ENCODE measurements at places on chromosomes 5 and 9.

GRCh38 chr5:74052441-74053221 is 426.6 kb downstream of the ARHGEF28 start:
- no peak for DNase-seq

- no peak for DNase-seq
Measured at GRCh38 chr5:132464156-132464939, 26.2 kb downstream of the IRF1 start.

- DNase-seq: no peak
Measured at GRCh38 chr5:176787676-176788075, 22.7 kb upstream of the UNC5A start.

- peak; percentile 81 for DNase-seq
Measured at GRCh38 chr5:151157426-151158286, at the start of gene ANXA6. ANXA6 (minus strand) TSS chr5:151157779; CDS start chr5:151147901, 9,878 bp downstream.

- DNase-seq: no peak
Measured at GRCh38 chr5:179817470-179817840, 3.2 kb upstream of the SQSTM1 start.

GRCh38 chr5:60992871-60993270 is 47.9 kb downstream of the NDUFAF2 start:
- no peak for DNase-seq

DNA sequence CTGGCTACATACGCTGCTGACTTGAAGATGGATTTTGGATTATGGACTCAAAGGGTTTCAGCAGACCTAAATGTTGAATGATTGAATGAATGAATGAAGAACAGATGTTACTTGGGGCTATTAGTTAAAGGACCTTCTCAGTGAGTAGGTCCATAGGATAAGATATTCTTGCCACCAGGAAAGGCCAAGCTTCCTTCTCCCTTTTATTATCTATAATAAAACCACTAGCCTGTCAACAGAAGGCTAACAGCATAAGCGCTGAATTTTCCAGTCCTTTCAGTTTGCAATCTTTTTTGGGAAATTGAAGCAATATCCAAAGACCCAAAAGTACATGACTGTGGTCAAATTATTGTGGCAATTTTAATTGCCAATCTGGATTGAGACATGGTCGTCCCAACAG is 113.3 kb downstream of the SV2C start:
- DNase-seq: no peak

GRCh38 chr9:71692337-71692736 is 76.0 kb downstream of the CEMIP2 start:
- no peak for DNase-seq

- no peak for DNase-seq
Measured at GRCh38 chr5:118698774-118699173, 289.6 kb downstream of the DTWD2 start.

GRCh38 chr5:128498844-128499455 is 39.1 kb downstream of the FBN2 start:
- peak; percentile 52 for DNase-seq

DNA sequence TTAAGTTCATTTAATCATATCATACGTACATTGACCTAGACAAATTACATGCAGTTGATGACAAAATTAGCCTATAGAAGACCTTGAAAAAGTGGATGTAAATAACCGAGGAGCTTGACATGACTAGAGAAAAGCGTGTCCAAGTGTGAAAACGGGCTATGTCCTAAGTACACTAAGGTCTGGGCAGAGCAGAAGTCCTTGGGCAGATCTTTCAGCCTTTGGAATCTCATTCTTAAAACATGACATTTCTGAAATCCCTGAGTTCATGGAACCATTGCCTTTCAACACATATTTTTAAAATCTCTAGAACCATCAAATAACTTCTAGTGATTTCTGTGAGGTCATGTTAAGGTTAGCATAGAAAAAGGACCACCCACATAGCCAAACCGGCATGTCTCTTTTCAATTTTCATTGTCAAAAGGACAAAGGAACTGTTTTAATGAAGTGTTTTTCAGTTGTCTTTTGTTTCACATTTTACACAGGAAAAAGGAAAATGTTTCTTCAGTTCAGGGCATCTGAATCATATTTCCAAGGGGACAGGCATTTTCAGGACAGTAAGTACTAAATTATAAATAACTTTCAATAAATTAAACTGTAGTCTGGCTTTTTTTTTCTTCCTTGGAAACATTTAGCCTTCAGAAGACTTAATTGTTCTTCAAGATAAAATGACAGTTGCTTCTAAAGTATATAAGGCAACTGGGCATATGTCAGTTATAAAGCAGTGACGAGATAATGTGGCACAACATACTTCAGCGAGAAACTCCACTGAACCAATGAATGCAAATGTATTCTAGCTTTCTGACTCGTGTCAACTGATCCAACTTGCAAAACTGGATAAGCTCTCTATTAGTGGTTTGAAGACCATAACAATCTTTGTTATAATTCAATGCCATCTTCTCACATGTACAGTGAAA is 416.8 kb downstream of the NFIB start:
- DNase-seq: no peak

- no peak for DNase-seq
Measured at GRCh38 chr5:159933531-159934485, 17.5 kb downstream of the ADRA1B start.

- no peak for DNase-seq
Measured at GRCh38 chr5:77498952-77499351, 6.8 kb upstream of the WDR41 start.

GRCh38 chr9:7828334-7828733 is 28.8 kb upstream of the DMAC1 start:
- no peak for DNase-seq

GRCh38 chr9:89388084-89388867 is 70.0 kb downstream of the SECISBP2 start:
- DNase-seq: no peak

GRCh38 chr9:89730715-89731114 is 125.9 kb downstream of the GADD45G start:
- DNase-seq: no peak

DNA sequence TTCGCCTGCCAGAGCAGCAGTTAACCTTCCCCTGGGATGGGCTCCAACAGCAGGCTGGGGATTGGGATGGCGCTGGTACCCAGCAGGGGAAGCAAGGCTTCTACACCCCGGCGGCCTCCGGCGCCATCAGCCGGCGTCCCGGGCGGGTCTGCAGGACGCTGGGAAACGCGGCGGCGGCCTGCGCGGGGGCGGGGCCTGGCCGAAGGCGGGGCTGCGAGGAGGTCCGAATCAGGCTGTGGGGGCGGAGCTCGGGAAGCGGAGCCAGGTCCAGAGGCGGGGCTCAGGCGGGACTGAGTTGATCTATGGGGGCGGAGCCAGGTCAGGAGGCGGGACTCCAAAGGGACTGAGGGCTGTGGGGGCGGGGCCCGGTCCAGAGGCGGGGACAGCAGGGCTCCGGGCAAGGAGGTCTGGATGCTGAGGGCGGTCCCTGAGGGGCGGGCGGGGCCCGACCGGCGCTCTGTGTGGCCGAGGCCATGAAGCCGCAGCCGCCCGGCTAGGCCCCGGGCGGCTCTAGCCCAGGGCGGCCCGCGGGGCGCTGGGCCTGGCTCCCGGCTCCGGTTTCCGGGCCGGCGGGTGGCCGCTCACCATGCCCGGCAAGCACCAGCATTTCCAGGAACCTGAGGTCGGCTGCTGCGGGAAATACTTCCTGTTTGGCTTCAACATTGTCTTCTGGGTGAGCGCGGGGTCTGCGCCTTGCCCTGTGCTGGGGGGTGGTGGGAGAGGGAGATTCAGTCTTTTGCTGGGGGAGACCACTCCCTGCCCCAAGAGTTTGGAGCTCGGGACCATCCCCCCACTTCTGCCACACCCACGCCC is at the start of gene TSPAN17:
Gene TSPAN17 (plus strand): TSS at position 455 of the 813 bp plus-strand sequence. CDS start 132 bp downstream, at position 587.
- peak; percentile 100 for DNase-seq

DNA sequence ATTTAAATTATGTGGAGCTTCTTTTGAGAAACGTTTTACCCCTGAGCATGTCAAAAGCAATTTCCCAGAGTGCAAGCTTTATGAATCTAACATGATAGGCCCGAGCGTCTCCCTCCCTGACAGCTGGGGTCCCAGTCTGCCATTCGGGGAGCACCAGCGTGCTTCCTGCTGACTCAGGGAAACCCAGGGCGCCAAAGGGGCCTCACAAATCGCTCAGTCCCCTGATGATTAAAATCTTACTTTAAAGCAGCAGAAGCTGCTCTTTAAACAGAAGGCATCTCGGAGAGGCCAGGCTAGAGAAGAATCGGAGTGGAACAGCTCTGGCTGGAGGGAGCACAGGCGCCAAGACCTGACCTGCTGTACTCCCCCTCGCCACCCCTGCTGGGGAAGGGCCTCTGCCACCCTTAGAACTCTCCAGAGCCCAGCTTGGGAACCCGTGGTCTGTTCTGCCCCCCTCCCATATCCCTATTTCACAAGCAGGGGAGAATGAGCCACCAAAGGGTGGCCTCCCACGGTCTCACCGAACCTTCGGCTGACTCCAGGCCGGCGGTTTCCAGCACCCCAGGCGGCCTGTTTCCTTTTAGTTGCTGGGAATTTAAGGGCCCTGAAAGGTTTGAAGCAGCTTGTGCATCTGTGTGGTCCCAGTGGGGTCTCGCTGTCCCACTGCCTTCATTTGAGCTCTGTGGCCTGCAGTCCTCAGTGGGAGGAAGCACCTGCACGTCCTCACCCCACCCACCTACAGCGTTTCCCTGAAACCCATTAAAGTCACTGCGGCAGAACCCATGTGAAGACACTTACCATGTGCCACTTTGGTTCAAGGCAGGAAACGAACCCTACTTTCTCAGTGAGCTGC is 147.6 kb downstream of the COL23A1 start:
- DNase-seq: no peak

DNA sequence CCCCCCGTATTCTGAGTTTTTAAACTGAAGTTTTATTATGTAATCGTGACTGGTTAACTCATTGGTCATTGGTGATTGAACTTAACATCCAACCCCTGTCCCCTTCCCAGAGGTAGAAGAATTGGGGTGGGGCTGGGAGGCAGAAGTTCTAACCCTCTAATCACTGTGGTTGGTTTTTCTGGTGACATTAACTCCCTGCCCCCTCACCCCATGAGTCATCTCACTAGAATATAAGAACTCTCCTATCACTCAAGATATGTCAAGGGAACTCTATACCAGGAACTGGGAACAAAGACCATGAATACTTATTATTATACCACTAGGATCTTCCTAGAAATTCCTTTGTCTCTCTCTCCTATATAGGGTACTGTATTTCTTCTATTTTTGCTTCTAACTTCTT is 52.3 kb upstream of the CAVIN4 start:
- no peak for DNase-seq

GRCh38 chr9:82597241-82598203 is 465.4 kb downstream of the RASEF start:
- DNase-seq: no peak

DNA sequence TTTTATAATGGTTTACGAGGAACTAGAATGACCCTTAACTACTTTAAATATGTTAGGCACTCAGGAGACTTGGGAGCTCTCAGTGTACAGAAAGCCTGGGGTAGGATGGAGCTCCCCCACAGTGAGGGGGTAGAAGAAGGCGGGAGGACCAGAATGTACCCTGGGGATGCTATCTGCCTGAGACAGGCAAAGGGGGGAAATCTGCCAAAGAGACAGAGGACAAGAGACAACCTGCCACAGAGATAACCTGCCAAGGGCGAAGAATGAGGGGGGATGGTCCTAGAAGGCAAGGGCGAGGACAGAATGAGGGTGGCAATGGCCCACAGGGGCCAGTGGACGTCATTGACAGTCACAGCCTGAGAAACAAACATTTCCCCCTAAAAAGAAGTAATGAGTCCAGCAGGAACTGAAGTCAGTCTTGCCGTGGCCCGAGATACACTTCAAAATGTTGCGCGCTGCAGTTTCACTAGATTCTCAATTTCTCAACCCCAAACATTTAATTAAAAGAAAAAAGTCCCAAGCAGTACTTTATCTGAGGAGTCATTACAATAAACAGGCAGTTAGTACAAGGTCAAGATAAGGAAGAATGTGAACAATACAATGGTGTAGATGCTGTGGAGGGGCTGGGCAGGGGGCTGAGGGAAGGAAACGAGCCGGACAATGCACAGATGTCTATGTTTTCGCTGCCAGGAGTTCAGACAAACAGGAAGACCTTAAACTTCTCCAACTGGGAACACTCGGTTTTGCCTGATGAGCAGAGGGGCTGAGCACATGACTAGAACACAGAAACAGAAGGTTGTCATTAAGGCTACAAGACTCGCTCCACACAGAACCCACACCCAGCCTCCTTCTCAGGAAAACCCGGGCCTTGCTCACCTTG is 125.0 kb downstream of the LHFPL2 start:
- no peak for DNase-seq

DNA sequence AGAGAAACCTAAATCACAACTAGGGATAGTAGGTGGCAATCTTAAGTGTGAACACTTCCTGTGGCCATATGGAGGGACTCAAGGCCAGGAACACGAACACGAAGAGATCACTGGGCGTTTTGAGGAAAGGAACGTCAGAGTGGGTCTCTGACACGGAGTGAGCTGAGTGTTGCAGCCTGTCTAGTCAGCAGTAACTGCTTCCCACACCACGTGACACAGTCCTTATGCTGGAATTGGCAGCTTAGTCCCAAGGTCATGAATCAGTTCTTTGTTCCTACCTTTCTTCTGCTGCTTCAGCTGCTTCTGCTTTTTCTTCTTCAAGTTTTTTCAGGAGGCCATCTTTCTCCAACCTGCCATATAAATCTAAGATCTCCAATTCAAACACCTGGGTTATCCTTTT is 18.2 kb downstream of the SPACA9 start:
- no peak for DNase-seq

- peak; percentile 34 for DNase-seq
Measured at GRCh38 chr5:173454361-173454735, 126.1 kb upstream of the STC2 start.

GRCh38 chr5:65978251-65978650 is 51.9 kb downstream of the ERBIN start:
- no peak for DNase-seq

DNA sequence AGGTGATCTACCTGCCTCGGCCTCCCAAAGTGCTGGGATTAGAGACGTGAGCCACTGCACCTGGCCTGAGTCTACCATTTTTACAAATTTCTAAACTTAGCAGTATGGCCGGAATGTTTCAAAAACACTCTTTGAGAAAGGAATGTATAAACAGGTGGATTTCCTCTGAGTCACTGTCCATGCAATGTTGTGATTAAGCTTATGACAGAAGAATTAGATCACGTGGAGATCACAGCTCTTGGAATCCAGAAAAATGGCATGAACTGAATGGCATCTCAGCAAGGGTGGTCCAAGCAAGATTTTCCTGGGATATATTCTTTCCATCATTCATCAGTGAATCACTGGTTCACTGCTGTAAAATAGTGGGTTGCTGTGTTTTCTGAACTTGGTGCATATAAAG is 865.0 kb downstream of the PTPRD start:
- no peak for DNase-seq

GRCh38 chr5:119470851-119471451 is 18.7 kb downstream of the HSD17B4 start:
- DNase-seq: peak; percentile 29
